ENCODE measurements at places on chromosomes 5 and 9.

GRCh38 chr9:81417299-81417675 lies 272.1 kb downstream of the TLE1 start:
- DNase-seq = no peak

GRCh38 chr9:130444565-130445221 lies at the start of gene ASS1:
ASS1 (plus strand) TSS chr9:130444961; CDS start chr9:130452229, 7,268 bp downstream.
- DNase-seq = peak; percentile 39

- DNase-seq = no peak
Measured at GRCh38 chr5:89535411-89535810, 652.4 kb upstream of the MEF2C start.

DNA sequence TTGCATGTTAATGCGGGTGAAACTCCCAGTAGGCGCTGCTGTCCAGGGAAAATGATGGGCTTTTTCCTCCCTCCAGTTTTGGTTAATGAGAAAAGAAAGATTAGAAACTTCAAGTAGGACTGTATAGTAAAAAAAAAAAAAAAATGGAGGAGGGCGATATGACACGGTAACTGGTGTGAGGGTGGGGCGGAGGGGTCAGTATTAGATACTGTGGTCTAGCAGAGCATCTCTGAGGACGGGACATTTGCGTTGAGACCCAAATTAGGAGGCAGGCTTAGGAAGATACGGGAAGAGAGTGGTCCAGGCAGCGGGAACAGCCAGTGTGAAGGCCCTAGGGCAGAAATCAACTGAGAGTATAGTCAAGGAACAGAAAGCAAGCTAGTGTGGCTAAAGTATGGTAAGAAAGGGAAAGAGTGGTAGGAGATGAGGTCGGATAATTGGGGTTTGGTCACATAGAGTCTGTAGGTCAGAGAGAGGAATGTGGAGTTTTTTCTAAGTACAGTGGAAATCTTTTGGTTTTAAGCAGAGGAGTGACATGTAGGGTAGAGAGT lies 707 bp downstream of the RMND5B start:
- DNase-seq = no peak

DNA sequence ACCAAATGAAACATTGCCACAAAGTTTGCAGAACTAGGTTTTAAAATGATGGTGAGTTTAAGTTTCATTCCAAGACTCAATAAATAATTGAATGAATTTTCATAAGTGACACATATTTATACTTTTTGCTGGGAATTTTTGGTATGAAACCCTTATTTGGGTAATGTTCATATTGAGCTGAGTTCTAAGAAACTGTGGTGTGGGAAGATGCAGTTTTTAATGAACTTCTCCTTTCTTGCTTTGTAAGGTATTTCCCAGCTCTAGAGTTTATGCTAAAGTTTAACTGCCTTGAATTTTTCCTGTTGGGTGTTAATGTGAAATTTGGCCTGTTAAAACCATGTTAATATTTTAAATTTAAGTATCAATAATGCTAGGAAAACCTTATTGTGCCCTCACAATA lies 15.1 kb downstream of the RABGAP1 start:
- no peak for DNase-seq

- DNase-seq = peak; percentile 36
Measured at GRCh38 chr5:104370523-104370922, 807.9 kb upstream of the NUDT12 start.

GRCh38 chr5:64184832-64185231 lies 19.2 kb downstream of the RNF180 start:
- no peak for DNase-seq

- no peak for DNase-seq
Measured at GRCh38 chr9:35506359-35506758, 16.4 kb downstream of the RUSC2 start.

- DNase-seq = no peak
Measured at GRCh38 chr5:174625591-174626350, 98.6 kb upstream of the MSX2 start.

GRCh38 chr9:35538361-35539234 lies 48.7 kb downstream of the RUSC2 start:
- peak; percentile 77 for DNase-seq

- DNase-seq = no peak
Measured at GRCh38 chr5:159877894-159878448, 38.3 kb upstream of the ADRA1B start.

DNA sequence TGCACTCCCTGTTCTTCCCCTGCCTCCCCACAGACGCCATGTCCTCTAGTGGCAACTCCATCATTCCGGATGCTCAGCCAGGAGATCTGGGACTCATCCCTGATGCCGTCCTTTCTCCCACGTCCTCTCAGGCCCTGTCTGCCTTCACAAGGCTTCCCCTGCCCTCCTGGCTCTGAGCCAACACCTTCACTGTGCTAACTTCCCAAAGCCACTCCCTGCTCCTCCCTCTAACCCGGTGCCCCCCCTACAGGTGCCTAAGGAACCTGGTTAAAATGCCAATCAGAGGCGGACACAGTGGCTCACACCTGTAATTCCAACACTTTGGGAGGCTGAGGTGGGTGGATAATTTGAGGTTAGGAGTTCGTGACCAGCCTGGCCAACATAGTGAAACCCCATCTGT lies 67.6 kb downstream of the LMX1B start:
- no peak for DNase-seq
